ENCODE measurements at places on chromosomes 13 and 19.

DNA sequence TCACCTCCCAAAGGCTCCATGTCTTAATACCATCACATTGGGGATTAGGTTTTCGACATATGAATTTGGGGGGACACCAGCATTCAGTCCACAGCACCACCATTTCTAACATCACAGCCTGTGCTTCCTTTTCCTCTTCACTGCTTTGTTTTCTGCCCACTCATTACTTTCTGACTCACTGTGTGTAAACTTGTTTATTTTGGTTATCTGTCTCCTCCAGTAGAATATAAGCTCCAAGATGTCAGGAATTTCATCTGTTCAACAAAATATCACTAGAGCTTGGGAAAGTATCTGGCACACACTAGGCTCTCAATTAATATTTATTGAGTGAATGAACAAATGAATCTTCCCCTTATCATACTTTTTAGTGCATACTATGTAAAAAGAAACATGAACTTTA is 152.0 kb downstream of the NUFIP1 start:
- DNase-seq, result no peak

DNA sequence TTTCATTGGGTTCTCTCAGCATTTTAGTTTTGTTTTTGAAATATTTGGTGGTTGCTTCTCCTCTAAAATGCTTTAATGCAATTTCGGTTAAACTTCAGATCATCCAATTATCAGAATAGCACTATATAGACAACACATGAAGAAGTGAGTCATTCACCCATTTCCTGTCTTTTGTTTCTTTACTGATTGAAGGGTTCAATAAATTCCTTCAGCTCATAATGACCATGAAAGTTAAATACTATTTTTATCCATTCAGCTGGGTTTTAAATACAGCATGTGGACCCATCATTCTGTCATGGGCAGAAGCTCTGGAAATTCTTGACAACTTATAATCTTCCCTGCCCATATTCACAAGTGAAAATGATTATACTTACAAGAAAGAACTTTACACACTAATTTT is 187.2 kb downstream of the ITGBL1 start:
- no peak for DNase-seq

- DNase-seq, result no peak
Measured at GRCh38 chr19:38875656-38876395, 2.2 kb downstream of the RINL start.

DNA sequence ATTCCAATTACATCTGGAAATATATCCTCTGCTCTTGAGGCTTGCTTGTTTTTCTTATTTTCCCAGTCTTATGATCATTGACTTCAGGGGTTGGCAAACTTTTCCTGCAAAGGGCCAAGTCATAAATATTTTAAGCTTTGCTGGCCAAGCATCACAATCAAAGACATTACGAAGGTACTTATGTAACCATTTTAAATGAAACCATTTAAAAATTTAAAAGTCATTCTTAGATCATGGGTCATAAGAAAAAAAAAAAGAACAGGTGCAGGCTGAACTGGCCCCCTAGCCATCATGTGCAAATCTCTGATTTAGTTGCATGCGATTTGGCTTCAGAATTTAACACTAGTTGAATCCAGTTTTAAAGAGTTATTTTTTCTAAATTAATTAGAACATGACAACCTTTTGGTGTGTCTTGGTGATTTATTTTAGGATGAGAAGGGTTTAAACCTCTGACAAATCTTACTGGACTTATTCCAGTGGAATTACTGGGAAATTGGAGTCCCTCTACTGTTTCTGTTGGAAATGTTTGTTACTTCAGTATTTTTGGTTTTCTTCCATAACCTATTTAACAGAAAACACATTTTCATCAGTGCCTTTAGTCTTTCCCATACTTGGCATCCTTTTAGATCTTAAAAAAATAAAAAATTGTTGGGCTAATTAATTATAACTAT is 148.1 kb downstream of the NHLRC3 start:
- no peak for DNase-seq

DNA sequence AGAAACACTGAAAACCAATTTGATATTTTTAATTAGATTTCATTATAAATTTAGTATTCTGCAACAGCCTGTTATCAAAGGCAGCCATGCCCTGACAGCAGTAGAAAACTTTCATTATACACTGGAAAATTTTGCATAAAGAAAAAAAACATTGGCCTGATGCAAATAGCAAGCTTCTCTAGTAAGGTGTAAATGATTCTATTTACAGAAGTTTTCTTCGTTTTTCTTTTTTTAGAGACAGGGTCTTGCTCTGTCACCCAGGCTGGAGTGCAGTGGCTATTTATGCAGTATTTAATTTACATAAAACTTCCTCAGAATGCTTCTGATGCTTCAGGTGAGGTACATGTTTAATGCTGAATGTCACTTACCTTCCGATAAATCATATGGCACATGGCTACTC is 67.0 kb downstream of the ABCC4 start:
- DNase-seq, result no peak

DNA sequence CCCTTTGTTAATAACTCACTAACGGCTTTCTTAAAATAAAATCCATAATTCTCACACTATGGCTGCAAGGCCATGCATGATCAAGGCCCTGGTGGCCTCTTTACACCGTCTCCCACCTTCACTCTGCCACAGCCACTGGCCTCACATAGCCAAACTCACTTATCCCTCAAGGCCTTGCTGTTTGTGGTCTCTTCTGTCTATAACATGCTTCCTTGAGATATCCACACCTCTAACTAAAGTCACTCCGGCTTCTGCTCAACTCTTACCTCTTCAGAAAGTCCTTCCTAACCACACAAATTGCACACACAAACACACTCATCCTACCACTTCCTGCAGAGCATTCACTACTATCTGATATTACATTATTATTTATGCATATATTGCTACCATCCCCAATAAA is 262.5 kb downstream of the DIAPH3 start:
- no peak for DNase-seq

DNA sequence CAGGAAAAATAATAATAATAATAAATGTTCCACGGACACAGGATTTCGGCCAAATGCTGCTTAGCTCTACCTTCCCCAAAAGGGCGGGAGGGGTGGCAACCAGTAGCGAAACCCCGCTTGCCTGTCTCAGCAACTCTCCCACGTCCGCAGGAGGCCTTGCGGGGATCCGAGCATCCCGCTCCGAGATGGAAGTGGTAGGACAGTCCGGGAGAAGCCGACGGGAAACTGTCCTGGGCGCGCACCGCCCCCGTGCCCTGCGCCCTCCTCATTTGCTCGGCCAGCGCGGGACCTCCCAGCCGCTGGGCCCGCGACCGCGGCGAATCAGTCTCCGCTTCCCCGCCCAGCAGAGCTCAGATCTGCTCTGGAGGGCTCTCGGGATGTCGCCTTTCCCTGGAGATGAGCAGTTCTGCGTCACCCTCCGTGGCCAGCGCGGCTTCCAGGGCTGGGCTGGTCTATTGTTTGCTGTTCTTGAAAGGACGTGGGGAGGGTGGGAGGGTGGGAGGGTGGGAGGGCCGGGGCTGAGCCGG is 48.9 kb upstream of the PABPC3 start:
- no peak for DNase-seq

DNA sequence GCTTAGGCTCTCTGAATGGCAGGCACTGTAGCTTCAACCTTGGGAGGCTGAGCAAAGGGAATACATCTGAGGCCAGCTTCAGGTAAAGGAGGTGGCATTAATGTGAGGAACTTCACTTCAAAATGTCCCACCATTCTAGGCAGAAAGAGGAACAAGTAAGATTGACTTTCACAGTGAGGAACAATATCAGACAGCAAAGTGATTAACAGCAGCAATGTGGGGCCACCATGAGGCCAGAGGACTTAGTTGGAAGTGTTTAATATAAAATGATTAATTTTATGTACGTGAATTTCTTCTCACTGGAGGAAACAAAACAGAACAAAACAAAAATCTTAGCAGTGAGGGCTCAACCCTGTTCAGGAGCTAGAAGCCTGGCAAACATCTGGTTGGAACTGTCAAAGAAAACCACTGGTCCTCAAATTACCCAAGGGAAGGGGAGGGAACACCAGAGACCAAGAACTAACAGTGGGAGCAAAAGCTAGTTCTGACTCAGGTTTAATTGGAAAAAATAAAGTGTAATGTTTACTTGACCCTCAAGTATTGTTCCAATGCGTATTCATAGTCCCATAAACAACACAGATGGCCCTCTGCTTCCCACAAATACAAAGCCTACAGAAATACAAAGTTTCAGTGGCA is 43.9 kb upstream of the FRY start:
- DNase-seq, result no peak

DNA sequence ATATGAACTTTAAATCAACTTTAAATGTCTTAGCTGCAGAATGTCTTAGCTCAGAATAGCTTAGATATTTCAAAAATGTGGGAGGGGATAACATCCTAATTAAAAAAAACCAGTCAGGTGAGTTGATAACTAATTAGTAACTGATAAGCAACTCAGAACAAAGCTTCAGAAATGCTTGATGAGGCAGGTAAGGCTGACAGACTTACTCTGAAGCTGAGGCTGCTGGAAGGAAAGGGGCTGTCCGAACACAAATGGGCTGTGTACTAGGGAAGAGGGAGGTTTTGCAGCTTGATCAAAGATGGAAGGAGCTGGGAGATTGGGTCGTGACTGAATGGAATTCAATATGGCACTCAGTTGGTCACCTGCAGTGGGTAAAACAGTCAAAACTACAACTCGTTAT is 91.2 kb upstream of the FBXL3 start:
- no peak for DNase-seq

- DNase-seq, result no peak
Measured at GRCh38 chr13:80166352-80166751, 174.6 kb downstream of the SPRY2 start.

DNA sequence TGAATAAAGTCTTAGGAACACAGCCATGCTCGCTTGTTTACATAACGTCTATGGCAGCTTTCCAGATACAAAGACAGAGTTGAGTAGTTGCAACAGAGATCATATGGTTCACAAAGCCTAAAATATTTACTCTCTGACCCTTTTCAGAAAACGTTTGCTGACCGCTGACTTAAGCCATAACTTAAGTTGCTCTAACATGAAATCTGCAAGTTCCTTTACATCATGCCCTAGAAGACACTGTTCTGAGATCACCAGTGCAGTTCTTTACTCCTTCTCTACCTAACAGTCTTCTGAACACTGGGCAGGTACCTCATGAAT is 166.4 kb downstream of the DCLK1 start:
- no peak for DNase-seq

DNA sequence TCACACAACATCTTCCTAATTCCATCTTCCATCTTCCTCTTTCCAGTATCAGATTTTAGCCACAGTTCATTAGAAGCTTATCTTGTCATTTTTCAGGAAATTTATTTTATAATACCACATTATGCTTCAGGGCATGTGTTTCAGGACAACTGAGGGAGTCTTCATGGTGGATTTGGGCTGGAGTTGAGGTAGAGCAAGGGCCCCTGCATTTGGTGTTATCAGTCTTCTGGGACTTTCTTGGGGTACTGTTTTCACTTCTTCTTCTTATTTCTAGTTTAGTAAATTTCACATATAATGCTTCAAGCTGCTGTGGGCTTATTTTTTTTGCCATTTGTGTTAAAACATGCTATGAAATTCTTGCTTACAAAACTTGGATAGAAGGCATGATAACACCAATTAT is 188.7 kb downstream of the LHFPL6 start:
- no peak for DNase-seq

GRCh38 chr19:33406521-33407139 is 33.1 kb downstream of the CEBPG start:
- DNase-seq, result peak; percentile 77

DNA sequence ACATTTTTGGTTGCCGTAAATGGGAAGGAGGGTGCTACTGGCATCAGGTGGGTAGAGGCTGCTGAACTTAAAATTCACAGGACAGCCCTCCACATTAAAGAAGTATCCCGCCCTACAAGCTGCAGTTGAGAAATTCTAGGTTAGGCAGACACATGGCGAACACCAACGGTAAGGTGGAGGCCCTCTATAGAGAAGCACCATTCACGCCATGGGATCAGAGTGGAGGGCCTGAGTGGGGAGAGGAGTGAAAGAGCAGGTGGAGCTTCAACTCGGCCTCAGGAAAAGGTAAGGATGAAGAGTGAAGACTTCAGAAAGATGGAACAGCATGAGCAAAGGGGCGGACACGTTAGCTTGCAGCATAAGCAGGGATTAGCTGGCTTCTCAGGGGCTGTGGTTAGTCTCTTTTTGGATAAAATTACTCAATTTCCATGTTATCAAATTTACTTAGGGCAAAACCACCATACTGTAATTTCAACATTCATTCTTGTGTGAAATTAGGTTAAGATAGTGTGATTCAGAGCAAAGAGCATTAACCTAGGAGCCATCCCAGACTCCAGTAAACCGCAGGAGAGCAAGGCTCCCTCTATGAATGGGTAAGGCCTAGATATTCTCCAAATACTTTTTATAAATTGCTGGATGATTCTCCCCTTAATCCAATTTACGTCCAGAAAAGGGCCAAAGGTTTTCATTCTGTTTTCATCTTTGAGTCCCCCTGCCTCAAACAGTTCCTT is 1.2 kb downstream of the EEF1AKMT1 start:
- DNase-seq, result no peak

DNA sequence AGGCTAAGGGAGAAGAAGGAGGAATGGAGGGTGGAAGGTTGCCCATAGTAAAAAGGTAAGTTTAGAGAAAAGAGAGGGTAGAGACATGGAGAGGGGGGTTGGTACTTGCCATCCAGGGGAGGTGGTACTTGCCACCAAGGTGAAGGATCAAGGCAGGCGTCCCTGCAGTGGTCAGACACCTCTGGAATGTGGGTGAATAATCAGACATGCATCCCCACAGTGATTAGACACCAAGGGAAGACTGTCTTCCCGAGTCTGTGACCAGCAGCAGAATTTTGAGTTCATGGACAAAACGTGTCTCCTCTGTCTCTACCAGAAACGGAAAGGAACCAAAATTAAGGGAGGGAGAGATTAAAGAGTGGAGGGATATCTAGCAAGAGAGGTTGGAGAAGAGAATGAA is 27.1 kb upstream of the IGFL1 start:
- DNase-seq, result no peak

- no peak for DNase-seq
Measured at GRCh38 chr13:42028113-42028799, 20.2 kb upstream of the DGKH start.

DNA sequence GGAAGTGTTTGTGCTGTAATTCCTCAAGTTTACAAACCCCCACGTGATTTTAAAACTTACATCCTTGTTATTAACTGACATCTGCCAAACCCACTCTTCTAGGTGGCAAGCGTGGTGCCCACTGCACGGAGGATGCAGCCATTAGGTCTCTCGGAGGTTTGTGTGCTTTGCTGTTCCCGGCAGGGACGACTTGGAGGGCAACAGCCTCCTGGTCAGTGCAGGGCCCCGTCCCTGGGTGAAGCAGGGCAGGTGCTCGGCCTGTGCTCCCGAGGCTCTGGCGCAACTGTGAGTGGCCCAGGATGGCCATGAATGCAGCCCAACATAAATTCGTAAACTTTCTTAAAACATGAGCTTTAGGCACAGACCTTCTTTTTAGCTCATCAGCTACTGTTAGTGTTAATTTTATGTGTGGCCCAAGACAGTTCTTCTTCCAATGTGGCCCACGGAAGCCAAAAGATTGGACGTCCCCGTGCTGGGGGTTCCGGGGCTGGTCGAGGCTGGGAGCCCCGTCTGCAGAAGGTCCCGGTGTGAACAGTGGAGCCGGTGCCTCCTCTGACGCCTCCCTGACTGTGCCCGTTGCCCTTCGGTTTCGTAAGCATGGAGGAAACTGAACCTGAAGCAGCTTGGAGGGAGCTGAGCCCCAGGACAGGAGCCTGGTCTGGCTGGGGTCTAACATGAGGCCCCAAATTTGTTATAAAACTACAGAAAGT is 11.9 kb downstream of the GAS6 start:
- DNase-seq, result no peak
